ENCODE measurements at places on chromosomes 3 and 15.
A peak's percentile ranks its signal among the peaks of the same experiment; 100 is the strongest.

GRCh38 chr3:53730576-53730975 lies 115.6 kb downstream of the CHDH start:
- no peak for DNase-seq

GRCh38 chr15:29159771-29160455 lies 109.7 kb downstream of the NSMCE3 start:
- DNase-seq, result no peak

GRCh38 chr3:195388380-195388779 lies 54.4 kb downstream of the ACAP2 start:
- DNase-seq, result no peak

DNA sequence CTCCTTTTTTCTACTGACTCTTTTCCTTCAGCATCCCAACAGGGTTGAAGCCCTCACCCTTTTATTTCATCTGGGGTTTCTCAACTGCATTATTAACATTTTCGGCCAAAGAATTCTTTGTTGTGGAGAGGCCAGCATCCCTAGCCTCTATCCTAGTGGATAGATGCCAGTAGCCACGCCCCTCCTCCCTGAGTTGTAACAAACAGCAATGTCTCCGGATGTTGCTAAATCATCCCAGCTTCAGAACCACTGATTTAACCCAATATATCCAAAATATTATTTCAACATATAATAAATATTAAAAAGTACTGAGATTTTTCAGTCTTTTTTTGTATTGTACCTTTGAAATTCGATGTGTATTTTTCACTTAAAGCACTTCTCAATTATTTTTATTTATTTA lies 2.0 kb upstream of the RNF111 start:
- no peak for DNase-seq

GRCh38 chr3:182913889-182914288 lies 66.4 kb downstream of the DCUN1D1 start:
- DNase-seq, result peak; percentile 84

GRCh38 chr15:41870689-41871081 lies 23.2 kb downstream of the SPTBN5 start:
- no peak for DNase-seq

DNA sequence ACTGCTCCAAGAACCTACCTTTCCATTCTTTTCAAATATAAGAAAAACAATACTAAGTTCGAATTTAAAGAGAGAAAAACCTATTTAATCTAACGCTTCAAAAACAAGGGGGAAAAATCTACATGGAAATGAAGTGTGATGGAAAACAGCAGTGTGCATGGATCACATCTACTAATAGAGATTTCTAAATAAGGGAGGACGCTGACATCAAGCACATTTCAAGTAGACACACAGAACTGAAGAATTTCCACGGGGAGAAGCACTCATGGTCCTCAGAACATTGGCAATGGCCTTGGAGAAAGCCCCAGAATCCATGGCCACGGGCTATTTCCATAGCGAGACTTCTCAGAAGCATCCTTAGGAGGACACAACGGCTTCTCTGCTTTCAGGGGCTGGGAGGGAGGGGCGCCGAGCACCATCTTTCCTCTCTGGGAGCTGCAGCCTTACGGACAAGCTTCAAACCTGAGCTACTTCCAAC lies 1.0 kb downstream of the TASOR start:
- no peak for DNase-seq

GRCh38 chr3:37237252-37237651 lies 62.9 kb upstream of the LRRFIP2 start:
- DNase-seq, result no peak

- DNase-seq, result no peak
Measured at GRCh38 chr3:29949131-29949530, 657.3 kb upstream of the TGFBR2 start.

GRCh38 chr3:128814060-128814459 lies 65.4 kb upstream of the ACAD9 start:
- DNase-seq, result no peak

- no peak for DNase-seq
Measured at GRCh38 chr15:39287322-39288195, 293.3 kb upstream of the THBS1 start.

DNA sequence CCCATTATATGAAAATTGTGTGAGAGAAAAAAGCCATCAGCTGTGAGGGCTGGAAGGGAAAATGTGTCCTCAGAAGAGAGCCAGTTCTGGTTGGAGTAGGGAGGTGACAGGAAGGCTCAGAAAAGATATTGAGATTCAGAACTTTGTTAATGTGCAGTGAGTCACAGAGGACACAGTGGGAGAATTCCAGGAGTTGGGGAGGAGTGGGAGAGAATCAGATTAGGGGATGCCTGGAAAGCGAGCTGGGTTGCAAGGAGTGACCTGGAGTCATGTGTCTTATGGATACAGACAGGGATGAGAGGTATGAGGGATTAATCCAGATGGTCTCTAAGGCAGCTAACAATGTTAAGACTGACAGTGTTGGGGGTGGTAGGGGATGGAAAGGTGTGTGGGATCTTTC lies 67.5 kb downstream of the CHST2 start:
- no peak for DNase-seq

GRCh38 chr3:28326458-28326926 lies 22.0 kb upstream of the ZCWPW2 start:
- DNase-seq, result no peak

DNA sequence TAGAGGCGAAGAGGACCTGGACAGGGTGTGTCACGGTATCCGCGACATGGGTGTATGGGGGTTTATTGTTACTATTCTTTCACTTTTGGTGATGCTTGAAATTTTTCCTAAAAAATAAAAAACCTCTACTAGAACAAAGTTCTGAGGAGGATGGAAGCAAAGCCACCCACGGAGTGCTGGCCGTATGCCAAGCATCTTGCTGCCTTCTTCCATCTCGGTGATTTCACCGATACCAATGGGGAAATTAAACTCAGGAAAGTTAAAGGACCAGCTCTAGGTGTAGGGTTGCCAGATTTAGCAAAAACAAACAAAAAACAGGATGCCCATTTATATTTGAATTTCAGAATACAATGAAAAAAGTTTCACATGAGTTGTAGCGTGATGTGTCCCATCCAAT lies 33.9 kb downstream of the SMAD6 start:
- no peak for DNase-seq
